Right ventricle myocardium inferior (tissue), 1 donor: ENCODE measurements at places on chromosomes 5 and 9. TPM values are rescaled to one million over a fixed set of nuclear protein-coding genes. Genes with fewer than 3 reads are reported as not detected.

DNA sequence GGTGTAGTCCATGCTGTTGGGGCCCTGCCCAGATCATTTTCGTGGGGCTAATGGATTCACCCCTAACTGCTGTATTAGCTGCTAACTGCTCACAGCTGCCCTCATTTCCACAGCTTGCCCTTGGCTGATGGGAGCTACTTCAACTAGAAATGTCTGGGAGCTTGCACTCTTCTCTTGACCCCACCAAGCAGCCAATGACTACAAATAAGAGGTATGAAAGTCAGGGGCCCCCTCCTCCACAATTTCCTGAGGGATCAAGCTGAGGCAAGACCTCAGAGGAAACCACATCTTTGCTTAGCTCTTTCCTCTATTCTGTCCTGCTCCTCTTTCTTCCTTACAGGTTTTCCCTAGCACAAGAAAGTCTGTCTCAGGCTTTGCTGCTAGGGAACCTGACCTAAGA is 397.5 kb downstream of the MLLT3 start:
- no peak for DNase-seq

- no peak for DNase-seq
Observed at GRCh38 chr5:126456217-126456820, 33.1 kb downstream of the GRAMD2B start.

The PLAC8L1 gene
- not detected for total RNA-seq

- no peak for DNase-seq
Observed at GRCh38 chr5:150502106-150502505, 5.8 kb upstream of the NDST1 start.

DNA sequence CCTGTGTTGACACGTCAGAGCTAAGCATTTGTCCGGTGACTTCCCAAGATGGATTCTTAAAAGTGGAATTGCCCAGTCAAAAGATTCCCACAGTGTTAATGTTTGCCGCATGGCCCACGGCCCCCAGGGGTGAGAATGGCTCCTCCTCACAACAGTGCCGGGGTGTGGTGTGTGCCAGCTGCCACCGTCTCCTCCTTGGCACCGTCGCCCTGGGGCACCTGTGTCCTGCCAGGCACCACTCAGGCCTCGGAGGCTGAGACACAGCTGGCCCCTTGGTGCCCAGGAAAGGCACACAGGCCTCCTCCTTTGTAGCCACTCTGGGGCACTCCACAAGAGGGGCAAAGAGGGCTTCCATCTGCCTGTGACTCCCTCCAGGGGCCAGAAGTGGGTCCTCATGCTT is 4.3 kb downstream of the KCNT1 start:
- DNase-seq: no peak

- DNase-seq: no peak
Observed at GRCh38 chr5:90871391-90871991, 312.9 kb downstream of the ADGRV1 start.

DNA sequence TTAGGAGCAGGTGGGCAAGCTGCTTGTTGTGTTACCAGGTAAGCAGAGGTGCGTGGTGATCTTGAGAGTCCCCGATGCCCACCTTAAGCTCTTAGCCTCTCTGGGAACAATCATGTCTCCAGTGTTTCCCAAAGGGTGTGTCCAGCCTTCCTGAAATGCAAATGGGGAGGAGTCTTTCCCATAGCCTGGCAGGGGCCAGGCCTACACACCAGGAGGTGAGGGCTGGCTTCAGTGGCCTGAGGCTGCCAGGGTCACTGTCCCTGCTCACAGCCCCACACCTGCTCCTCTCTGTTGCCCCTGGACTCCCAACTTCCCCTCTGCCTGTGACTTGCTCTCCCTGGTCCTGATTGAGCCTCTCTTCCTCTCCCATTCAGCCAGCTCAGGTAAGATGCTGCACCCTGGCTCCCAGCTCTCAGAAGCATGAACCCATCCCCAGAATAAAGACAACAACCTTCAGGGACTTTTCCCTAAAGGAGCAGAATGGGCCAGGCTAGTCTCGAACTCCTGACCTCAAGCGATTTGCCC is 65.7 kb upstream of the PHYKPL start:
- no peak for DNase-seq
